ENCODE measurements at places on chromosomes 7 and 10.

DNA sequence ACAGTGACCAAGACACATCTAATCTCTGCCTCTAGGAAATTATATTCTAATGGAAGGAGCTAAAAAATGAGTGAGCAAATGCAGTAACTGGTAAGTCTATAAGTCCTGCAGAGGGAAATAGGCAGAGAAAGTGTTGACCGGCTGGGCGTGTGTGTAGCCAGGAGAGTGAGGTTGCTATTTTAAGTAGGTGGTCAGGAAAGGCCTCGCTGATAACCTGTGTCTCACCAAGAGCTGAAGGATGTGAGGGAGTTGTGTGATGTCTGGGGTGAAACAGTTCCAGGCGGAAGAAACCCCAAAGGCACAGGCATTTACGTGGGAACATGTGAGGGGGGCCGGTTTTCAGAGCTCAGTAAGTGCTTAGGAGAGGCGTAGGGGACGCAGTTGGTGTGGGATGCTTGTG is 54.8 kb downstream of the BAMBI start:
- DNase-seq = no peak

DNA sequence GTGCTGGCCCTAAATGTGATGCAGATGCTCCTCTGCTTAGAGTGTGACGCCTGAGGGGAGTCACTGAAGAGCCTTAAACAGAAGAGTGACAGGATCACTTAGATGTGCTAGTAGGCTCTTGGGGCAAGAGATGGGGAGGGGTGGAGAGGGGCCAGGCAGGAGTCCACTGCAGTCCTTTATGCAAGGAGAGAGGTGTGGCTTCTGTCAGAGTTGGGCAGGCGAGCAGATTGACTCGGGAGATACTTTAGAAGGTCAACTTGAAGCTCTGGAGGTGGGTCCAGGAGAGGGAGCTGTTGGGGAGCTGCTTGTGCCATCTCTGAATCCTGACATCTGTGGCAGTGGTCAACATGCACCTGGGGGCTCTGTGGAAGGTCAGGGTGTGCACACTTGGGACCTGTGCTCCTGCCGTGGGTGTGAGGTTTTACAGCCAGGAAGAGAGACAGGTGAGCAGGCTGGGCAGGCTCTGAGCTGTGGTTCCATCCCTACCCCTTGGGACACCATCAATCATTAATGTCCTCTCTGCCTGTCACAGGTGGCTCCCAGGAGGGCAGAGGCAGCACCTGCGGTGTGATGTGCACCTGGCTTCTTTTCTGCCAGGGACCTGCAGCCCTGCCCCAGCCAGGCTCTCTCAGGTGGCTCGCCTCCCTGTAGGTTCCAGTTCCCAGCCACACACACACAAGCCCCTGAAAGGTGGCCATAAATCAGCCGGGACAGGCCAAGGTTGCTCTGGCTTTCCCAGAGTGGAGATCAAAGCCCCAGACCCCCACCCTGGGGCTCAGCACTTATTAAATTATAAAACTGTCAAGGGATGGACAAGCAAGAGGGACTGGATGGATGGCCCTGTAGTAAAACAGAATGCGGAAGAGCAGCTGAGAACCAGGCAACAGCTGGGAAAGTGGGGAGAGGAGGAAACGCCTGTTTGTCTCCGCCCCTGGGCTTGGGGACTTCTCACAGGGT is 14.0 kb downstream of the NEURL1 start:
- no peak for DNase-seq

DNA sequence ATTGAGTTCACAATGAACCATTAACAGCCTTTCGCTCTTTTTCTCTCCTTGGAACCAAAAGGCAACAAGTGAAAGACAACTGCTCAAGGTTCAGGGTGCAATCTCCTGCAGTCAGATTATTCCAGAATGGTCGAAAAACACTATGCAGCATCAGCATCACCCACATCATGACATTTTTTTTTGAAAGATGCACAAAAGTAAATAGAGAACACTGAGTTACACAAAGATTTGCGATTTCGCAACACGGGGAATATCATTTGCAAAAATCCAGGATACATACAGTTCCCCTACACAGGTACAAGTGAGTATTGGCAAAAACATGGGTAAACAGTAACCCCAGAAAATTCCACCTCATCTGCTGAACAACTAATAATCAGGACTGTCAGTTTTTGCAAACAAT is 611.5 kb downstream of the KCNMA1 start:
- DNase-seq = no peak

DNA sequence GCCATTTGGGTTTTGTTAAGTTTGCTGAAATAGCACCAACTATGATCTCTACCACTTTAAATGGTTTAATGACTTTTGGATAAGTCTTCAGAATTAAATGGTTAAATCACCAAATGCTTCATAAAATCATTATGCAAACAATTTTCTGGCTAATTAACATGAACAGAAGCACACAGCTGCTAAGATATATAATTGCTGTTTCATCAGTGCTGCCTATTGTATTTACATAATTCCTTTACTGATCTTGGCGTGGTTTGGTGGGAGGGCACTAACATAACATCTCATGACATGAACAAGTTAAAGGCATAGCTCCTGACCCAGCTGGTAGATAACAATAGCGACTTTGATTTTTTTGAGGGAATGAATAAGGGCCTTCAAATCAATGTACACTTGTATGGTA is 94.1 kb downstream of the FZD1 start:
- no peak for DNase-seq

DNA sequence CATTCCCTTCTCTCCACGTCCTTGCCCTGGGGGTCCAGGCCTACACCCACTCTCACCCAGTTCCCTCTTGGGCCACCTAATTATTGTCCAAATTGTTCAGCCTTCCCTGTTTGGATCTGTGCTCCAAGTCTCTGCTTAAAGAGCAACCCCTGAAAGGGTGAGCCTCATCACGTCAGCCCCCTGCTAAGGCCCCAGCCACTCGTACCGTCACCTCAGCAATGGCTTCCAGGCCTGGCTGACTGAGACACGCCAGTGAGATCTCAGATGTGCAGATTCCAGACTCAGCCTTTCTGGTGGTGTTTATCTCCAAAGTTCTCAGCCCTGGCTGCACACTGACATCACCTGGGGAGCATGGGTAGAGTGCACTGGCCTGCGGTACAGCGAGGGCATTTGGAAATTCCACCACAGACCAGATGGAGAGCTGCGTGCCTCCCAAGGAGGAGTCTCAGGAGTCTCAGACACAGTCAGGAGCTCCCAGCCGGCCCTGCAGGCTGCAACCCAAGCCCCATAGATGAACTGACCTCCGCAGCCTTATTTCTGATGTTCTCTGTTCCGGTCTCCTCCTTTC is 87.5 kb downstream of the PRKAG2 start:
- no peak for DNase-seq
